ENCODE measurements at places on chromosomes 13 and 19.
A peak's percentile ranks its signal among the peaks of the same experiment; 100 is the strongest.

DNA sequence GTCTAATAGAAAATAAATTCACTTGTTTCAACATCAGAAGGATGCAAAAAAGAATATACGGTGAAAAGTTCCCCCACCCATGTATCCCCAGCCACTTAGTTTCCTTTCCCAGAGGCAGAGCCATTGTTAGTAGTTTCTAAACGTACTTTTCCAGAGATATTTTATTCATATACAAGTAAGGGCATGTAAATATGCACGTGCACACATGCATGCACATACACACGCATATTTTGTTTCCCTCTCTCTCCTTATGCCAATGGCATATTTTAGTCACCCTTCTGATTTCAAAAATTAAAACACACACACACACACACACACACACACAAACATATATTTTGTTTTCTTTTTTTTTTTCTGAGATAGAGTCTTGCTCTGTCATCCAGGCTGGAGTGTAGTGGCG lies 147.4 kb downstream of the PDS5B start:
- DNase-seq: no peak

DNA sequence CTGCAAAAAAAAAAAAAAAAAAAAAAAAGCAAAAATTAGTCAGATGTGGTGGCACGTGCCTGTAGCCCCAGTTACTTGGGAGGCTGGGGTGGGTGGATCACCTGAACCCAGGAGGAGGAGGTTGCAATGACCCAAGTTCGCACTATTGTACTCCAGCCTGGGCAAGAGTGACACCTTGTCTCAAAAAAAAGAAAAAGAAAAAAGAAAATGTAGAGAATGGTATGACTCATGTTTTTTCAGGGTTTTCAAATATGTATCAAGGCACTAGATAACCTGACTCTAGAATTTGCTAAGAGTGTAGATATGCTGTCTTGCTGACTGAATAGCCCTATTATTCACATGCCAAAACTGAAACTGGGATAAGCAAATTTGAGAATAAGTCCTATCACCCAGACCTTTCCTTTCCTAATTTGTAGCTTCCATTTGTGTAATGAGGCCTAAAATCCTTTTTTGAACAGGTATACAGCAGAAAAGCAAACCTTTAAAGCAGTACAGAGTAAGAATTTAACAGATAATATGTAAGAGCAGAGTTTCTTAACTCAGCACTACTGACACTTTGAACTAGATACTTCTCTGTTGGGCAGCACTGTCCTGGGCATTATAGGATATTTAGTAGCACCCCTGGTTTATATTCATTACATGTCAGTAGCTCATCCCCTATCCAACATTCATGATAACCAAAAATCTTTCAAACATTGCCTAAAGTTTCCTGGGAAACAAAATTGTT lies 108.6 kb downstream of the ELF1 start:
- DNase-seq: no peak

DNA sequence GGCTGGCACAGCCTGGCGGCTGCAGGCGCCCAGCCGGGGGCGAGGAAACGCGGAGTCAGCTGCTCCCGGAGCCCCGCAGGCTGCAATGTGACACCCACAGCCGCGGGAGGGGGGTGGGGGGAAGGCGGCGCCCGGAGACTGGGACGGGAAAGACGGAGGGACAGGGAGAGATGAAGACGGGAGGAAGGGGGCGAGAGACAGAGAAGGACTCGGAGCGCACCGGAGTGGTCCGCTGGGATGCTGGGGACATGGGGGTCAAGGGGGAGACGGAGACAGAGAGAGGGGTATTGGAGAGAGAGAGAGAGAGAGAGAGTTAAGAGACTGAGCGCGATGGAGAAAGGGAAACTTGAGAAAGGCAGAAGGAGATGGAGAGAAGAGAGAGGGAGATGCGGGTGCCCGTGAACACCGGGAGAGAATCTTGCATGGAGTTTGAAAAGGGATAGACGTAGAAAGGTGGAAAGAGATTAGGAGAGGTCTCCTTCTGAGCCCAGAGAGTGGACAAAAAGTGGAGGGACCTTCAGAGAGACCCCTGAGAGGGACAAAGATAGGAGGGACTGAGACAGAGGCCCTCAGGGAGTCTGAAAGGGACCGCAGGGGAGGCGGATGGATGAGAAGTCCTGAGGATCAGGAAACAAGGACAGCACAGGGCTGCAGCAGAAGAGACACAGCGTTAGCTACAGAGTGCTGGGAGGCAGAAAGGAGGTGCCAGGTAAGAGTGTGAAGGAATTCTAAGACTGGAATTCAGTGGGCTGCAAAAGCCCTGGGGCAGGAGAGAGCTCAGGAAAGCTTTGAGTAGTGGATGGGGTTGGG lies 1.0 kb downstream of the SCN1B start:
- DNase-seq: no peak

- DNase-seq: no peak
Observed at GRCh38 chr19:32176591-32176990, 168.8 kb upstream of the ZNF507 start.

DNA sequence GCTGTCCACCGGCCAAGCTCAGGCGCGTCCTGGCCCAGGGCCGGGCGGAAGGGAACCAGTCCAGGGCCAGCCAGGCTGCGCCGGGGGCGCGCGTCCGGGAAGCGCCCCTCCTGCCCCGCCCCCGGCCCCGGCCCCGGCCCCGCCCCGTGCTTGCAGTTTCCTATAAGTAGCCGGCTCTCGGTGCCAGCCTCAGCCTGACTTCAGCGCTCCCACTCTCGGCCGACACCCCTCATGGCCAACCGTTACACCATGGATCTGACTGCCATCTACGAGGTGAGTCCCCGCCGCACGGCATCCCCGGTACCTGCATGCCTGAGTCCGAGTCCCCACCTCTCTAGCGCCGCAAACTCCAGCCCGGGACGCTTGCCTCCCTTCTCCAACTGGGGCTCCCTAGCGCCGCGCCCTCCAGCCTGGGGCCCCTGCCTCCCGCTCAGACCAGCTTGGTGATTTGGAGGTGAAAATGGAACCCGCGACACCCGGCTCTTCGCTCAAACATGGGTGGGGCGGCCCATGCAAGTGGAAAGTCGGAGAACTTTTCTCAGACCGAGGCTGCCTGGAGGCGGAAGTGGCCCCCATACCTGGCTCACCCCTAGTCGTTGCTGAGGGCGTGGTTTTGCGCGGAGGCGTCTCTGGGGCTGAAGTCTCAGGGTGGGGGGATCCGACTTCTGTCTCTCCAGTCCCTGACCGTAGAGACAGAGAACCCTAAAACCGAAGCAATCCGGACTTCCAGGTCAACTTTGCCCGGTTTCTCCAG lies at the start of gene ZFP36:
TSS of gene ZFP36 (plus strand) at position 192 of the 754 bp plus-strand sequence. CDS start at position 250, 58 bp downstream.
- peak; percentile 86 for DNase-seq

GRCh38 chr19:36605877-36606478 lies 865 bp downstream of the ZNF382 start:
- no peak for DNase-seq

- DNase-seq: no peak
Observed at GRCh38 chr13:110677731-110678545, 28.0 kb downstream of the CARS2 start.

- DNase-seq: no peak
Observed at GRCh38 chr13:21777166-21777565, 106.3 kb downstream of the FGF9 start.

GRCh38 chr13:73275163-73275562 lies 216.4 kb downstream of the KLF5 start:
- no peak for DNase-seq

DNA sequence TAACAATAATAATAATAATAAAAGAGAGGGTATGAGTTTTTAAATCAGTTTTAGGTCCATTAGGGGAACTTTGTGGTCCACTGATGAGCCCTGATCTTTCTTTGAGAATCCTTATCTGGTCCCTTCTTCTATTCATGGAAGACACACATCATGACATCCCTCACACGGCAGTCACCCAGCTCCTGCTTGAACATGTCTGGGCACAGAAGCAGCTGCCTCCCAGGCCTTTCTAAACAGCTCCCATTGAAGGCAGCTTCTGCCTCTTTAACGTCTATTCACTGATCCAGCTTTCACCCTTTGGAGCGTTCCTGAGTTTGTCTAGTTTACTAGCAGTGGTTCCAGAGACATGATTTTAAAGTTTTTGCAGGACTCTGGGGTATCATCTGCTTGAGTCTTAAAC lies 42.6 kb upstream of the STK24 start:
- no peak for DNase-seq

GRCh38 chr13:40026174-40026585 lies 370.7 kb downstream of the COG6 start:
- no peak for DNase-seq

DNA sequence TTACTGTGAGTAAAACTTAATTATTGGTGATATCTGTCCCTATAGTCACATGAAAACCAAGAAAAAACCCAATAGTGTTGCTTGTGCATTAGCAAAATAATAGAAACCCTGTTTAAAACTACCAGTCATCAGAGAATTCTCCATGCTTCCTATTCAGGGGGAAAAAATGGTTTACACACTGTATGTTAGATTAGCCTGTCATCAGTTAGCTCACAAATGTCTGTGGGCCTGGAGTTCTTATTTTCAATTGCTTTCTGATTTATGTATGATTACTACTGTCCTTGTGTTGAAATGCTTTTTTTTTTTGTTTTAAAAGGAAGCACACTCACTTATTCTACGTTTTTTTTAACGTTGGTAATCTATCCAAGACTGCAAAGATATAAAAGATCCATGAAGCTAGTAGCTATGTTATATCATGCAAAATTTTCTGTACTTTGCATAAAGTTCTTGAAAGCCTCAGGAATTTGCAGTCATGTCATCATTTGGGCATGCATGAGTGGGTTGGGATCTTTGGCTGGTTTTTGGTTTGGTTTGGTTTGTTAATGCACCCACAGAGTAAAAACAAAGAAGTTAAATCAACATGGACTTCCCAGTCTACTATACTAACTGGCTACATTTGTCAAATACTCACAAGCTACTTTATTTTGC lies 25.9 kb downstream of the RXFP2 start:
- no peak for DNase-seq

DNA sequence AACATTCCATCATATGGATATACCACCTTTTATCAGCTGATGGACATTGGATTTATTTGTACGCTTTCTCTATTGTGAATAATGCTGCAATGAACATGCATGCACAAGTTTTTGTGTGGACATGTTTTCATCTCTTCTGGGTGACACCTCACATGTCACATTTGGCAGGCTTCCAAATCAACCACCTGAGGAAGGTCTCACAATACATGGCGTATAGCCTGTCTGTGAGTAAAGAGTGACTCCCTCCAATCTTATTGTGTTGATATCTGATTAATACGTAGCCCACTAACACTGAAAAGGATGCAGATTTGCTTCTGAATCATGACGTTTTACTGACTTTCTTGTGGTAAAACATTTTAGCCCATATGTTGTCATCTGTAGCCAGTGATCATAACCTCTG lies 61.1 kb downstream of the SLC15A1 start:
- DNase-seq: no peak

- peak; percentile 5 for DNase-seq
Observed at GRCh38 chr19:50158577-50158976, 4.5 kb downstream of the IZUMO2 start.

GRCh38 chr13:102302534-102302933 lies 99.3 kb downstream of the FGF14 start:
- DNase-seq: no peak

DNA sequence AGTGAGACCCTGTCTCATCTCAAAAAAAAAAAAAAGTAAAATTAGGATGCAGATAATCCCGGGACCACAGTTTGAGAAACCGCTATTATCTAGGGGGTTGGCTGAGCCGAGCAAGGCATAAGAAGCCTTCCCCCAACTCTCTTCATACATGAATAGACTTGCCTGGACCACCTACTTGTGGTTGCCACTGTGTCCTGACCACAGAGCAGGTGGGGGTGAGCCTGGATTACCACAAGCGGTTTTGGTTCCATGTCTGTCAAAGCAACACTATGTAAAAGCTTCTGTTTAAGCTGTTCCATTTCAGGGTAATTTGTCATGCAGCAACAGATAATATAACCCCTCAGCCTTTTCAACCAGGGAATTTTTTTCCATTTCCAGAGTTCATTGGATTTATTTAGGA lies 3.3 kb upstream of the NAPA start:
- peak; percentile 97 for DNase-seq

DNA sequence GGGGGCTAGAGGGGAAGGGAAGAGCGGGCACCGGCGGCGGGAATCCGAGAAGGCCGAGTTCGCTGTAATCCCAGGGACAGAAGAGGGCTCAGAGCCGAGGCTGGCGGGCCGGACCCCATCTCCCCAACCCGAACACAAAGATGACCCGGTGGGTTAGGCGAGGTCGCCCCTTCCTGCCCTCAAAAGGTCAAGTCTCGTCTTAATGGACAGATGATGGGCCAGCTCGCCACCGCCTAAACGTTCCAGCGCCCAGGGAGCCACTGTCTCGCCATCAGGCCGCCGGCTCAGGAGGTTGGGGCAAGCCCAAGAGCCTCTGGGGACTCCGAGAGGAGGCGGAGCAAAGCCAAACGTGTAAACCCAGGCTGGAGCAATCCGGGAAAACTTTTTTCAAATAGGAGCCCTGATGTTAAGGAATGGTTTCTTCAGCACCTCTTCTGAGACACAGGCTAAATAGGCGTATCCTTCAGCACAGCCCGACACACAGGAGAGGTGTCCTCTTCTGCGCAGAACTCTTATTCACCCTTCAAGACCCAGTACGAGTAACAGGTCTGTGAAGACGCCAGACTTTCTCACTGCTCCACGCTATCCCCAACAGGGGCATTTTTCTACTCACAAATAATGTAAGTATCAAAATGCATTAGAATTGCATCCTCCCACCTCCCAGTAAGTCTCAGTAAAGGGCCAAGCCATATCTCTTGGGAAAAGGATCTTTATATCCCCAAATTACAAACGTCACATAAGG lies 6.3 kb upstream of the POU4F1 start:
- no peak for DNase-seq

DNA sequence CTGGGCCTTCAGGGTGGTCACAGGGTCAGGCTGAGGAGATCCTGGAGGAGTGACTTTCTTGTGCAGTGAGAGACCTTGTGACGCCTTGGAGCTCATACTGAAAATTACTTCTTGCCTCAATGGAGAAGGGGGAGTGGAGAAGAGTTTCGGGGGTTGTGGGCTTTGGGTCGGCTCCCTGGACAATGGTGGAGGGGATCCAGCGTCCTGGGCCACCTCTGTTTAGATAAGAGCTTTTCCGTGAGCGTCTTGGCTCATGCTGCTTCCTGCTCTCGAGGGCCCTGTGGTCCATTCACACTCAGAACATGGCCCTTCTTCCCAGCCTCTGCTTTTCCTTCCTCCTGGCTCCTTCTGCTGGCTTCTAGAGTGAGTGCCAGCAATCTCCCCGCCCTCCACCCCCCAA lies 81.9 kb downstream of the FLT1 start:
- DNase-seq: no peak

- peak; percentile 75 for DNase-seq
Observed at GRCh38 chr19:1650650-1651567, 1.5 kb downstream of the TCF3 start.

DNA sequence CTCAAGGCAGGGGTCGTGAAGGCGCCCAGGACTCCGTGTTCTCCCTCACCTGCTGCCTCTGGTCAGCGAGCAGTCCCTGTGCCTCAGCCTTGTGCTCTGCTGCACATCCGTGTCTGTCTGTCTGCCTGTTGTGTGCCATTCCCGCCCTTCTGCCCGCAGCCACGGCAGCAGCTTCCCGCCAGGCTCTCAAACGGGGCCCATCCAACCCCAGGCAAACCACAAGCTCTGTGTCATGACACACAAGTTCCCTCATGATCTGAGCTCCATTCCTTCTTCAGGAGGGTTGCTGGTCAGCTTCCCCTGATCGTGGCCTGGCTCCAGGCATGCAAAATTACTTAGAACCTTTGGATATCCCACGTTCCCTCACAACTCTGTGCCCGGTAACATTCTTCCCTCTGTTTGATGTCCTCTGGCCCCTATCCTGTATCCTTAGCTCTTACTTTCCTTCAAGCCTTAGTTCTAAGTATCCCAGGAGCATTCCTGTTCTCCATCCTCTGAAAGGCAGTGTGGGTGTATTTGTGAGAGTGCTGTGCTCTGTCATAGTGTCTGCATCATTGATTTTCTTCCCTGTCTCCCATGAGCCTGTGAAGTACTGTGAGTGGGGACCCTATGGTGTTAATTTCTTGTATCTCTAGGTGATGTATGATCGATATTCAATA lies 3.2 kb downstream of the GPR183 start:
- no peak for DNase-seq
